Activated CD8-positive, alpha-beta memory T cell treated with anti-CD3 and anti-CD28 coated beads for 36 hours (primary cell): ENCODE measurements at places on chromosomes 16 and 17. TPM values are rescaled to one million over a fixed set of nuclear protein-coding genes. Genes with fewer than 3 reads are reported as not detected.

The DBF4B gene
- 20.3 TPM for total RNA-seq

The CA4 gene
- total RNA-seq = not detected

The UBALD1 gene
- 19.5 TPM for total RNA-seq

The DLX3 gene
- 0.13 TPM for total RNA-seq

The RNF227 gene
- total RNA-seq = 4.5 TPM

The CD300H gene
- not detected for total RNA-seq

The KRTAP3-2 gene
- total RNA-seq = not detected

The C17orf58 gene
- 37.7 TPM for total RNA-seq

The ATMIN gene
- 27.3 TPM for total RNA-seq

The C16orf96 gene
- total RNA-seq = 0.08 TPM

The MPP3 gene
- 0.40 TPM for total RNA-seq

The KRT33B gene
- total RNA-seq = not detected

The KRT40 gene
- not detected for total RNA-seq

The OXLD1 gene
- total RNA-seq = 55.7 TPM

The KRTAP4-5 gene
- total RNA-seq = not detected

The CRYM gene
- total RNA-seq = not detected

The CLEC19A gene
- total RNA-seq = not detected

The SDR42E1 gene
- total RNA-seq = 11.2 TPM

The KRT222 gene
- total RNA-seq = not detected

The C16orf78 gene
- total RNA-seq = not detected

The DGKE gene
- total RNA-seq = 30.7 TPM

The ADCY7 gene
- 80.8 TPM for total RNA-seq

The SENP3 gene
- 116 TPM for total RNA-seq

The IL17C gene
- total RNA-seq = not detected

The ST6GALNAC1 gene
- not detected for total RNA-seq

The SPATA22 gene
- total RNA-seq = not detected

The SEPTIN12 gene
- not detected for total RNA-seq

The GAST gene
- not detected for total RNA-seq

The SLC9A5 gene
- 6.7 TPM for total RNA-seq

The TRPV3 gene
- total RNA-seq = 0.61 TPM

The KCTD19 gene
- 1.4 TPM for total RNA-seq

The ITGB3 gene
- not detected for total RNA-seq

The MYCBPAP gene
- 1.3 TPM for total RNA-seq

The INPP5K gene
- 22.6 TPM for total RNA-seq

The TBC1D3E gene
- not detected for total RNA-seq

The CNTROB gene
- total RNA-seq = 44.4 TPM

The NPIPB2 gene
- total RNA-seq = 10.7 TPM

The PROCA1 gene
- 3.9 TPM for total RNA-seq

The CCDC92B gene
- not detected for total RNA-seq

The TMEM220 gene
- 0.44 TPM for total RNA-seq

The TXNL4B gene
- total RNA-seq = 30.8 TPM
